Naive thymus-derived CD8-positive, alpha-beta T cell (primary cell): ENCODE measurements at places on chromosomes 16 and 17. TPM values are rescaled to one million over a fixed set of nuclear protein-coding genes. Genes with fewer than 3 reads are reported as not detected.

DNA sequence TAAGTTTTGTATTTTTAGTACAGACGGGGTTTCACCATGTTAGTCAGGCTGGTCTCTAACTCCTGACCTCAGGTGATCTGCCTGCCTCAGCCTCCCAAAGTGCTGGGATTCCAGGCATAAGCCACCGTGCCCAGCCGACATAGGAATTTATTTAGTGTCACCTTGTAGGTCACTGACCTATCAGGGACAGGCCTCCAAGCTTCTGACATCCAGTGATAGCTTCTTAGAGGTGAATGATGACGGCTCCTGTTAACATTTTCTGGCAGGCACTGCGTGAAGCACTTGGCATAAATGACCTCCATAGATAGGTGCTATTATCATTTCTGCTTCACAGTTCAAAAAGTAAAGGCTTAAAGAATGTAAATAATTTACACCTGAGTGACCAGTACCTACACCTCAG lies 71.6 kb downstream of the RBFOX1 start:
- no peak for DNase-seq
- no peaks in the 10 kb centered on the region for H3K27me3 ChIP-seq
- no peak overlapping the region for H3K4me3 ChIP-seq
- H3K36me3 ChIP-seq = no peaks in the 10 kb centered on the region
- H3K4me1 ChIP-seq = no peaks in the 10 kb centered on the region
- H3K27ac ChIP-seq = no peak overlapping the region

DNA sequence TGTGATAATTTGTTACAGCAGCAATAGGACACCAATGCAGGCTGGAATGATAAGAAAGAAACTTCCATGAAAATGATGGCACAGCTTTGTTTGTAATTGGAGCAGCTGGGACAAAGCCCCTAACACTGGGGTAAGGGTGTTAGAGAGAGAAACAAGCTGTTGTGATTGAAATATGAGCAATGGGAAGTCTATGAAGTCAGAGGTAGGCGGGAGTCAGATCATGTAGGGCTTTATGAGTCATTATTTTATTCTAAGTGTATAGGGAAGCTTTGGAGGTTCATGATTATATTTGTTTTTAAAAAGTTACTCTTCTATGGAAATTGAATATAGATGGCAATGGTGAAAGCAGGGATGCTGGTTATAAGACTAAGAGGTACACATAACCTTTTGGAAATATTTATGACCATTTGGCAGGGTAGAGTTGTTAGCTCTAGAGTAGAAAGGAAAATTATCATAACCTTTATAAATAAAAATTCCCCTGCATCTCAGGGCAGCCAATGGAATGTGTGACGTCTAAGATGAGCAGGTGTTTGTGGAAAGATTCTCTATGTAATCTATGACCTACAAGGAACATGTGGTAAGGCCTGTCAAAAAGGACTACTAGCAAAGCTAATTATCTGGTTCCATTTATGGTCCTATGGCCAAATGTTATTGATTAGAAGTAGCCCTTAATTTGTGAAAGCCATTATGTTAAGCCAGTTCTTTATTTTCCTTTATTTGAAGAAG lies 85.6 kb downstream of the KCNJ2 start:
- no peaks in the 10 kb centered on the region for H3K36me3 ChIP-seq
- H3K4me1 ChIP-seq = no peaks in the 10 kb centered on the region
- DNase-seq = no peak

GRCh38 chr17:74117087-74117698 lies 86.3 kb upstream of the RPL38 start:
- H3K4me1 ChIP-seq = no peaks in the 10 kb centered on the region
- no peak for DNase-seq
- peaks cover 33% of the 10 kb centered on the region for H3K27me3 ChIP-seq
- no peaks in the 10 kb centered on the region for H3K36me3 ChIP-seq
- no peak overlapping the region for H3K4me3 ChIP-seq

UTS2R gene
- polyA plus RNA-seq = not detected

GRCh38 chr17:74430706-74431567 lies 951 bp upstream of the GPRC5C start:
- no peak overlapping the region for H3K4me3 ChIP-seq
- no peak for DNase-seq
- H3K36me3 ChIP-seq = no peaks in the 10 kb centered on the region
- peaks cover 42% of the 10 kb centered on the region for H3K27me3 ChIP-seq
- H3K4me1 ChIP-seq = peaks cover 17% of the 10 kb centered on the region

GRCh38 chr17:36673637-36674277 lies 72.4 kb downstream of the MRM1 start:
- peaks cover 45% of the 10 kb centered on the region for H3K4me1 ChIP-seq
- no peaks in the 10 kb centered on the region for H3K36me3 ChIP-seq
- no peaks in the 10 kb centered on the region for H3K27me3 ChIP-seq

LRRC36 gene
- polyA plus RNA-seq = not detected
